ENCODE measurements at places on chromosomes 5 and 9.
A peak's percentile ranks its signal among the peaks of the same experiment; 100 is the strongest.

DNA sequence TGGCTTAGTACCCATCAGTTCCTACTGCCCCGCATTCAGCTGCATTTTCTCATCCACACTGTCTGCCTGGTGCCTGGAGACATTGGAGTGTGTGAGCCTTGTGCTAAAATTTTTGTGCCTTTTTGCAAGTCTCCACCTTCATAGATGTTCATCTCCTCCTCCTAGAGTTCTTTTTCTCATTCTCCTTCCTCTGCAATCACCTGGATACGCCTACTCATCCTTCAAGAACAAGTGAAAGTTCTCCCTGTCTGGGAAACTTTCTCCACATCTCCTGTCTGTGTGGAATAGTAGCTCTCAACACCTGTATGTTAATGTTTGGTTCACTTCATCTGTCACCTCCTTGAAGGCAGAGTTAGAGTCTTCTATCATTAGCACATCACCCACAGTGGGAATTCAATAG is 125.7 kb upstream of the FBXL17 start:
- no peak for DNase-seq

DNA sequence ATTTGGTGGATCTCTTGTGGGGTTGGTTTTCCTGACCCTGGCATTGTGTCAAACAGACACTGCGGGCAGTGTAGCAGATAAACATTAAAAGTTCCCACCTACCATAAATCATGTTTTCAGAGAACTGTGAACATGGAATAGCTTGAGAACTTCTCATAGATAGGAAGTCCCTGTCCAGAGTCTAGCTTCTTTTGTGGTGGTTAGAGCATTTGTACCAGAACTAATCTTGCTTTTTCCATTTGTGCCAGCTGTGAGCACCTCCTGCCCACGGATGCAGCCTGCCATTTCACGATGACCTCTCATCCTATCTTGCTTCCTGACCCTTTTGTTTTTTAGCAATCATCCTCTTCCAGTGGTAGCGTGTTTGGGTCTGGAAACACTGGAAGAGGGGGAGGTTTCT is 61.4 kb downstream of the FAM78A start:
- no peak for DNase-seq

DNA sequence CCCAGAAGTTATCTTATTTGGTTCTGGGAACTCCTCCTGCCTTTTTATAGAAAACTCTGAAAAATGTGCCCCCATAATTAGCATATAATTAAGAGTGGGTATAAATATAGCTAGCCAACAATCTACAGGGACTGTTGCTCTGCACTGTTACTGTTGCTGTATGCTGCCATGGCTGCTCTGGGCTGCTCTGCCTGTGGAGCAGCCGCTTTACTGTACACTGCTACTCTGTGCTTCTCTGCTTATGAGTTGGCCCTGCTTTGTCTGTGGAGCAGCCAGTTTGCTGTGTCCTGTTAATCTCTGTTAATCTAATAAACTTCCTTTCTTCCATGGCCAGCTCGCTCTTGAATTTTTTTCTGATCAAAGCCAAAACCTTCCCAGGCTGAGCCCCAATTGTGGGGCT is 2244.0 kb upstream of the ACO1 start:
- no peak for DNase-seq

DNA sequence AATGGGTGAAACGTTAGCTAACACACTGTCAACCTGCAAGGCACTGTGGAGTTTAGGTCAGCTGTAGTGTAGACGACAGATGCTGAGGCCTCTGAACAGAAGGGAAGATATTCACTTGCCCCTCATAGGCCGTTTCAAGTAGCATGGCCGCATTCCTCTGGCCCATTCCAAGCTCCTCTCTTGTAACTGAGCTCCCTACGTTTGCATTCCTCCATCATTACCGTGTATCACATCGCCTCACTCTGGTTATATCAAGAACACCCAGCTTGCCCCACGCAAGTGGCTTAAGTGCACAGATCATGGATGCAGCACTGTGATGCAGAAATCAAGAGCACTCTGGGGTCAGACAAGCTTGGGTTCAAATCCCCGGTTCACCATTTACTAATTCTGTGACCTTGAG is 43.3 kb downstream of the PRELID2 start:
- DNase-seq = no peak

GRCh38 chr5:125558016-125558415 is 811.6 kb upstream of the ZNF608 start:
- no peak for DNase-seq

GRCh38 chr5:124641154-124641792 is 105.2 kb downstream of the ZNF608 start:
- DNase-seq = no peak

- DNase-seq = no peak
Measured at GRCh38 chr9:87607859-87608258, 110.2 kb downstream of the DAPK1 start.

DNA sequence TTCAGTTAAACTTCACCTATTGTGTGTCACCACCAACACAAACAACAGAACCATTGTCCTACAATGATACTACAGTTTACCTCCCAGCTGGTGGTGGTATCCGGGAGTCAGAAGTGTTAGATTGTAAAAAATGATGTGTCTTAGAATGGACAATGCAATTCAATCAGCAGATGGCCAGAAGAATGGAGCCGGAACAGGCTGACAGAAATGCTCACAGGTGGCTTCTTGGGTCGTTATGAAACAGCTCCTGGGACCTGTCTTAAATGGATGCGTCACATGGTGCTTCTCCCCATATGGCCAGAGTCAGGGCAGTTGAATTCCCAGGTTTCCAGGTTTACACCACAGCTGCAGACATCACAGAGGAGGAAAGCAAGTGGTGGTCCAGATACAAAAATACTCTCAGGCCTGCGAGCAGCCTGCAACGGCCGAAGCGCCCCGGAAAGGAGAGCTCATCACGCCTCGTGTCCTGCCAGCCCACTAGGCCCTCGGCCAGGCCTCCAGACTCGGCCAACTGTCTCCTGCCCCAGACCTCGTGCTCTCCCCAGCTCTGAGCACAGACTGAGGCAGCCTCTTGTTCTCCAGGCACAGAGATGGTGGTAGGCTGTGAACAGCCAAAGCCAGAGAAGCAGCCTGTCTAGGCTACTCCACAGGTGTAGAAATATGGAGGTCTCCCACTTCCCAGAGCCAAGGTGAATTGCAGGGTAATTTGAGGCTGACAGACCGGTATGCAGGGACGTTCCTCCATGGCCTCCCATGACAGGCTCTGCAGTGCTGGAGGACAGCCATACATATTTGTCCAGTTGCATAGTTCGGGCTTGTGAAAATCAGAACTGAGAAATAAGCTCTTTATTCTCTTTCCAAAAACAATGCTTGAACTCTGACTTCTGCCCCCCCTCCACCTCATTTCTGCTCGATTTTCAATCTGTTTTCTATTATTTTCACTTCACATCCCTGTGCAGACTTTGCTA is 98.5 kb upstream of the SPATA31C2 start:
- no peak for DNase-seq

DNA sequence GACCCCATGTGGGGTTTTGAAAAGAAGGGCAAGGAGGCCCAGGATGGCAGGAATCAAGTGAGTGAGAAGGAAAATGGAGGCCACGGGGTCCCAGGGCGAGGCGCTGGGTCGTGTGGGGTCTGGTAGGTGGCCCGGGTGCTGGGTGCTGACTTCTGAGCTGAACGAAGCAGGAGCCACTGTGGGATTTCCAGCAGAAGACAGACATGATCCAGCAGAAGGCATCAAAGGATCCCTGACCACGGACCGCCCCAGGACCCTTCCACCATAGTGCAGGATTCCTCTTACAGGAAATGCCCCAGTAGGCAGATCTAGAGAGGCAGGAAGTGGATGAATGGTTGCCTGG is 106.7 kb downstream of the ADAMTS2 start:
- no peak for DNase-seq

- DNase-seq = no peak
Measured at GRCh38 chr9:92176068-92176799, 61.0 kb upstream of the SPTLC1 start.

- DNase-seq = no peak
Measured at GRCh38 chr5:3336666-3337065, 259.0 kb upstream of the IRX1 start.

- no peak for DNase-seq
Measured at GRCh38 chr9:113990975-113991471, 87.1 kb downstream of the AMBP start.

DNA sequence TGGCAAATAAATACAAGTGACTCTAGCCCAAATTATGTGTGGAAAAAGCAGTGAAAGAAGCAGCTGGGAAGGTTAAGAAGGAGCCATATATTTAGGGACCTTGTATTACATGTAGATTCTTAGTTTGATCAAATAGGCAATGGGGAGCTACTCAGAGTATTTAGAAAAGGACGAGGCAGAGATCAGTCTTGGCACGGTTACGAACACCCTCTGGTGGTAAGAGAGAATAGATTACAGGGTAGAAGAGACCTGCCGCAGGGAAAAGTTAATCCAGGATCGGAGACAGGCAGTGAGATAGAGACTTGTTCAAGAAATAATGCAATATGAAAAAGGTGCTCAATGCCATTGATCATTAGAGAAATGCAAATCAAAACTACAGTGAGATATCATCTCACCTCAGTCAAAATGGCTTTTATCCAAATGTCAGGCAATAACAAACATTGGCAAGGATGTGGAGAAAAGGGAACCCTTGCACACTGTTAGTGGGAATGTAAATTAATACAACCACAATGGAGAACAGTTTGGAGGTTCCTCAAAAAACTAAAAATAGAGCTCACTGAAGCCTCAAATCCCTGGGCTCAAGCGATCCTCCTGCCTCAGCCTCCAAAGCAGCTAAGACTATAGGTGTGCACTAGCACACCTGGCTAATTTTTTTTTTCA is 12.0 kb downstream of the INIP start:
- DNase-seq = peak; percentile 69

DNA sequence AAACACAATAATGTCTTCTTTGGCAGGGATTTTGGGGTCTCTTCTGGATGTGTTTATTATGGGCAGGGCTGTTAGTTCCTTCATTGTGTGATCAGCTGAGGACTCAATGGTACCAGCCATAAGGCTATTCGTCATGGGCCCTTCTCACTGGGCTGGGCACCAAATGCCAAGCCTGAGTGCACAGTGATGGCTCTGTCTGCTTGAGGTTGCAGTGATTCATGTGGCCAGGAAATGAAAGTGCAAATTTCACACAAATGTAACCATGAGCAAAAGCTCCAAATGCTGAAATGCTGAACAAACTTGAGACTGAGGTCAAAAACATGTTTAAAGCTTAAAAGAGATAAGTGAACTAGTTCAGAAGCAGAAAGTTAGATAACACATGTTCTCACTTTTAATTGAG is 191.0 kb downstream of the TARS1 start:
- no peak for DNase-seq

GRCh38 chr5:1268056-1268455 is 26.8 kb downstream of the TERT start:
- DNase-seq = no peak

All from NCI-H2081 (cell line).